ENCODE measurements at places on chromosomes 11 and 22.

DNA sequence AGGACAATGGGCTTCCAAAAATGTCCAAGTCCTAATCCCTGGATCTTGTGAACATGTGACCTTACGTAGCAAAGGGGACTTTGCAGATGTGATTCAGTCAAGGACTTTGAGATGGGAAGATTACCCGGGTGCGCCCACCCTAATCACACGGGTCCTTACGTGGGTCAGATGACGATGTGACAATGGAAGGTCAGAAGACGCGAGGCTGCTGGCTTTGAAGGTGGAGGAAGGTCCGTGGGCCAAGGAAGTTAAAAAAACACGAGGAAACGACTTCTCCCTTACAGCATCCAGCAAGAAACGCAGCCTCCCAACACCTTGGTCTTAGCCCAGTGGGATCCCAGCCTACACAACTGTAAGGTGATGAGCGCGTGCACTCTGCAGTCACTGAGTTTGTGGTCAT lies 860.1 kb downstream of the TBC1D22A start:
- no peak for DNase-seq

DNA sequence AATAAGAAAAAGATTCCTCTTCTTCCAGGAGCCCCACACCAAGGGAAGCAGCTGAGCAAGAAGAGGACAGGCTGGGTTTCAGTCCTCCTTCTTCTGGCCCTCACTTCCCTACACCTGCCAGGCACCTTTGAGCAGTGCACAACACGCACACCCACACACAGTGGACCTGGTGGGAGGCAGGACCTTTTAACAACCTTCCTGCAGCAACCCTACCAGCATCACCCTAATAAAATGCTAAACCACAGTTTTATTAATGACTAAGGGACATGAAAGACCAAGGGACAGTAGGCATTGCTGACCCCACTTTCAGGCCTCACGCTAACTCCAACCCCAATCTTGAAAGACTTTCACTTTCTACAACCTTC lies 12.2 kb downstream of the ARAP1 start:
- no peak for DNase-seq

DNA sequence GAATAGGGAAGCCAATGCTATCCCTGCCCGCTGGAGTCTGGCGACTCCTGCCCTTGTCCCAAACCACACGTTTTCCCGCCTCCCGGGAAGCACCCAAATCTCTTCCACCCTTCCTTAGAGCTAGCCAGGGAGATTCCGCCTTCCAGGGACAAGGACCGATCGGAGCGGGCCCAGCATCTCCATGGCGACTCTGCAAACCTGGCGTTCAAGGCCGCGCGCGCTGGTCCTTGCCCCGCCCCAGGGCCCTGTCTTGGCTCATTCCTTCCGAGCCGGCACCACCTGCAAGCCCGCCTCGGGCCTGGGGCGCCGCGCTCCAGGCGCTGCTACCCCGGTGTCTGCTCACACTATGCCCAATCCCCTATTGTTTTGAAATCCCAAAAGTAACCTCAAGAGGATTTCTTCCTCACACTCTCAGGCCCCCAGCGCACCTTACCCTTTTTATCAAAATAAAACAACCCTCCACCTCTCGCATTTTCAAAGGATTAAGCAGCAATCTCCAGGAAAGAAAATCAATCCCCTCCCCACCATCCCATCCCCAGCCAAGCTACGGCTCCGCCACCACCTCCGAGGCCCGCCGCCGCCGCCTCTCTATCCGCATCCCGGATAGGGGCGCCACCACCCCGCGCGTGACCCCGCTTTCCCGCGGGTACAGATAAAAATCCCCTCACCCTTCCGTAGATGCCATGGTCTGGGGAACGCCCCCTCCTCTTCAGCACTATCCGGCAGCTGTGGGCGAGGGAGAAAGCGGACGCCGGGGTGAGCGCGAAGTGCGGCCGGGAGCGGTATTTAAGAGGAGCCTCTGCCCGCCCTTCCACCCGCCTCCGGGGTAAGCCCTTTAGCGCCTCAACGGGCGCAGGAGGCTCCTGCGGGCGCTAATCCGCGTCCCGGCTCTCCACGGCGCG lies 825 bp downstream of the SLC1A2 start:
- no peak for DNase-seq

DNA sequence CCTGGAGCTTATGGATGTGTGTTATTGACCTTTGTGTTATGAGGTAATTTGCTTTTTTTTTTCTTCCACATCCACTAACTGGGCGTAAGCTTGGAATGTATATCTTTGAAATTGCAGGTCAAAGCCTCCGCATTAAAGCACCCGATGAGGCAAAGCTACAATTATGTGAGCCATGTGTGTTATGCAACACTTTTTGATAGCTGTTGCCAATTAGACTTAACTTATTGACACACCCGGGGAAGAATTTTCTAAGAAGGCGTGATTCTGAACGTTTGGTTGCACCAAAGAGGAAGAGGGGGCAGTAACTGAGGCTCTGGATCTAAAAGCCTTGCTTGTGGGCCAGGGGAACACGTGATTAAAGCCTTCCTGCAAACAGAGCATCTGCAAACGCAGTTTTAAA lies 610 bp upstream of the TEX12 start:
- no peak for DNase-seq

DNA sequence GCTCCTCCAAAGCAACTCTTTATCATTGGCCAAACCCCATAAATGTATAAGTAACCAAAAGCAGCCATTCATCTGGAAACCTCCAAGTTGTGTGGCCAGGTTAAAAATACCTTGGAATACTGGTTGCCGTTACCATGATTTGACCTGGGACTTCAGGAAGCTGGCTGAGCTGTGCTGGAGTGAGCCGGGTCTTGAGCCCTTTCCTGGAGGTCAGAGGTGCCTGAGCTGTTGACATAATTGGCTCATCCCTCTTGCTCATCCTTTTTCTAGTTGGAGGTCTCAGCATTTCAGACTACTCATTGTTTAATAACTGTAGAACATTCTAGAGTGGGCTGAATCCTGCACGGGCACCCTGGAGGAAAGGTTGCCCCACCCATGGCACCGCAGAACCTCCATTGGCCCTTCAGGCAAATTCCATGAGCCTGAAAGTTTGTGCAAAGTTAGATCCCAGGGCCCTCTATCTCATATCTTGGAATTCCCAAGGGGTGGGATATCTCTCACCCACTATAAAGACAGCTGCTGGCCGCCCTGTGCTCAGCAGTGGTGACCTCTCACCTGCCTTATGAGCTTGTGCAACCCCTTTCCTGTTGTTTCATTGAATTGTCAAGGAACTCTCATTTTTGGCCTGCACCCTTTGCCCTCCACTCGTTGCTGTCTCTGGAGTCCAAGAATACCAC lies 77.0 kb downstream of the C22orf31 start:
- DNase-seq: no peak

GRCh38 chr11:126029805-126030204 lies 32.9 kb downstream of the CDON start:
- no peak for DNase-seq

DNA sequence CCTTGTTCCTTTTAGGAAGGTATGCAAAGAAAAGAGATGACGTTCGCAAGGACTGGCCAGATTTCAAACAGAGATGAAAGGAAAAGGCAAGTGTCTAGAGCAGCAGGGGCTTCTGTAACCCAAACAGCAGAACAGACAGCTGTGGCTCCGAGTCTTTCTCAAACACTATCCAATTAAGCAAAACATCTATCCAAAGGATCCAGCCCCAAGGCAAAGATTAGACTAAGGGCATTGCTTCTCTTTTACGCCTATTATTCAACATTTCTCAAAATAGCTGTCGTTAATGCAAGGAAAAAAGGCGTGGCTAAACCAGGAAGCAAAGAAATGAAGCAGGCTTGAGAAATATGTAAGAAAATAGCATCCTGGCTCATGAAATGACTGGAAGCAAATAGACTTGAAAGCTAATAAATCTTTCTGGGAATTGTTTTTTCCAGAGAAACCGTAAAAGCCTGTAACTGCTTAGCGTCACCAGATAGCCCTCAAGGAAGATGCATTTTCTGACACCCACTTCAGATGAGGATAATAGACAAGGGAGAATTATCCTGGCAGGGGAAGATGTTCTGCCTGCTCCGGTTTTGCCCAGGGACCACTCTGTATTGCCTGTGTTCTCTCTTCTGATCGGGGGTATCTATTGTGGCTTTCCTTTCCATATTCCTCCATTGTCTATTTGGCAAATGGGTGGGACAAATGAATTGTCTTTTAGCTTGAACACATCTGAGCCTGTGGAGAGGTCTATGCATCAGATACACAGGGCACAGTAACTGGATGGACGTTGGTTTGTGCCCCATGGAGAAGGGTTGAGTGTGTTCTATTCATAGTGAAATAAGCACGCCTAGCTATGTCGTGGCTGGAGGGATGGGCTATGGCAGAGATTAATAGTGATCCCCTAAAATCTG lies 20.2 kb downstream of the C11orf96 start:
- DNase-seq: no peak

- no peak for DNase-seq
Observed at GRCh38 chr11:70413151-70413550, 14.8 kb downstream of the CTTN start.

Data from activated T-cell treated with anti-CD3 and anti-CD28 coated beads for 48 hours (primary cell).